ENCODE measurements at places on chromosomes 1 and 21.

DNA sequence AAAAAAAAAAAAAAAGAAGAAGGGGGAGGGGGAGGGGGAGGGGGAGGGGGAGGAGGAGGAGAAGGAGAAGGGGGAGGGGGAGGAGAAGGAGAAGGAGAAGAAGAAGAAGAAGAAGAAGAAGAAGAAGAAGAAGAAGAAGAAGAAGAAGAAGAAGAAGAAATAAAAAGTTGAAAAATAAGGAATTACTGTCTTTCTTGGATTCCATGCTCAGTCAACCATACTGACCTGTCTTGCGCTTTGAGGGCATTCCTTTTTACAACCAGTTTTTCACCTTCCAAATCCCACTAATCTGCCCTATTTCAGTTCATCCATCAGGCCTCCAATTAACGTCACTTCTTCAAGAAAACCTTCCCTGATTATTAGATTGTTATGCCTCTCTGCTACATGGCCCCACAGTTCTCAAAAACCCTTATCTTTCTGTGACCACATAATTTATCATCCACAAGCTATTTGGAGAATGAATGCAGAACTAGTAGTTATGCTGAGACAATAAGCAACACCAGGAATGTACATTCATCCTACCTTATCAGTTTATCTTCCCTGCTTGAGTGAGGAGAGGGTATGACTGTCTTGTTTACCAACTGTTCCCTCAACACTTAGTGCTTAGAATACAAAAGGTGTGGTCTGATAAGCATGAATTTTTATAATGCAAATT, 57.5 kb upstream of the GUCA2A start:
- DNase-seq = no peak

- peak; percentile 19 for DNase-seq
Measured at GRCh38 chr21:16891821-16892220, 621.0 kb upstream of the CXADR start.

- no peak for DNase-seq
Measured at GRCh38 chr1:14659913-14660312, 61.4 kb downstream of the KAZN start.

DNA sequence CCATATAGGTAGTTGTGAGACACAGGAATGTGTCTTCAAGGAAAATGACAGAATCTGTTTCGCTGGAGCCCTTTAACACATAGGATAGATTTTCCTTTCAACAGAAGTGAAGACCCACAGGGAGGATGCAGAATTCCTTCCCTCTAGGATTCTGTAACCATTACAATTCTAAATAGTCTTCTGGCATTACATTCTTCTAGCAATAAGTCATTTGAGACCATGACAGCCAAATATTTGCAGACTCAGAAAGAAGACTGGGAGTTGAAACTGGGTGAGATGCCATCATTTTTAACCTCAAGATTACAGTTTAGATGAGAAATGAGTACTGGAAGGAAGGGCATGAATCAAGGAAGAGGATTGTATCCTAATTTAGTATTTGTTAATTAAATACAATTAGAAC, 61.6 kb downstream of the ZBTB18 start:
- DNase-seq = no peak

- no peak for DNase-seq
Measured at GRCh38 chr21:15928686-15929425, 199.1 kb downstream of the USP25 start.

DNA sequence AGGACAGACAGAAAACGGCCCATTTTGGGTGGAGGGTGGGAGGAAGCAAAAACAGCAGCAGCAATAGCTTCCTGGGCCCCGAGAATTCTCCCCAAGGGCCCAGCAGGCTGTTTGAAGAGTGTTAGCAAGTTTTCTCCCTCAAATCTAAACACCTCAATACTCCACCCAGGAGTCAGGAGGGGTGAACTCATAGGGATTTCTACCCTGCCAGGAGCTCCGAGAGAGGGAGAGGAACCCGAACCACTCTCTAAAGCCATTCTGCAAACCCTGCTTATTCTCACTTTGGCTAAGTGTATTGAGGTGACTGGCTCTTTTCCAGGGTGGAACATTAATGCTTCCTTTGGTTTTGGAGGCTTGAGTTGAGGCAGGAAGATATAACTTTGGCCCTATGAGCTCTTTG, 55.6 kb upstream of the PPM1J start:
- no peak for DNase-seq

GRCh38 chr1:32180186-32181060, 948 bp downstream of the TXLNA start:
- peak; percentile 75 for DNase-seq

DNA sequence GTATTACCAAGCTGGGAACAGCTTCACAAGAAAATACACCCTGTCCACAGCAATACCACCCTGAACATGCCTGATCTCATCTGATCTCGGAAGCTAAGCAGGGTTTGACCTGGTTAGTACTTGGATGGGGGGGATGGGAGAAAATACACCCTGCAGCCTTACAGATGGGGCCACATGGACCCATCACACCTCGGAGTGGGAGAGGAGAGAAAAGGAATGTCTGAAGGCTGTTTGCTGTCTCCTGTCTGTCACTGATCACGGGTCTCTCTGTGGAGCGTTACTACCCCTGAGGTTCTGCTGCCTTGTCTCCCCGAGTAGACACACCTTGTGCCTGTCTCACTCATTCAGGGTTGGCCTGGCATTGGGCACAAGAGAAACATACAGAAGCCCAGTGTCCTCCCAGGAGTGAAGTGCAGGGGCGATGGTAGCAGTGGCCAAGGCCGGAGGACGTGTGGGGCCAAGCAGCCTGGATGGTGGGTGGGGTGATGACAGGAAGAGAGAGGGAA, 48.0 kb downstream of the TEX35 start:
- no peak for DNase-seq

GRCh38 chr1:231515748-231516147, 12.7 kb upstream of the TSNAX start:
- no peak for DNase-seq

DNA sequence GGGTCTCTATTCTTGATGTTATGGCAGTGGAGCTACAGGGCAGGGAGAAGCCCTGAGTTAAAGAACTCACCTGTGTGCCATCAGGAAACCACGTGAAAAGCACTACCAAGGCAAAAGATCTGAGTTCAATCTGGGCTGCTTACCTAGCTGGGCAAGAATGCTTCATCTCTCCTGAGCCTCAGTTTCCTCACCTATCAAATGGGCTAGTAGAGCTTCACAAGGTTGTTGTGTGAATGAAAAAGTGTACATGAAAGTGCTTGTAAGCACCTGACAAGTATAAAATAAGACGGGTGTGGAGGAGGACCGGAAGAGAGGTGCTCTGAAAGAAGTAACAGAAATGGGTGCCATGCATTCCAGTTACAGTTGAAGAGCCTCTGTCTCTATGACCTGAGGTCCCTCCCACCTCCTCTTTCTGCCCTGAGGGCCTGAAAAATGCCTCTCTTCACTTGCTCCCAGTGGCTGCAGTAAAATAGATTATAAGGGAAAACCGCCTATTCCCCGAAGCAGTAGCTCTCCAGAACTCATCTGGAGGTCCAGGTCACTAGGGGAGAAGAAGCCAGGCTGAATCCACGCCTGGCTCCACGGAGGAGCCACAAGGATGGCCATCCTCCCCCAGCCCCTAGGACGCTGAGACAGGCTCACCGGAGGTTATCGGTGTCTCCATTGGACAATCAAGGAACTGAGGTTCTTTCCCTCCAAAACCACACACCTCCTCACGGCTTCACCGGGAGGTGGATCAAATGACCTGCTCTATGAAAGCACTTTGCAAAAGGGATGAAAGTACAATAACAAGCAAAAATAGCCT, 1.4 kb downstream of the GPR161 start:
- no peak for DNase-seq

- DNase-seq = no peak
Measured at GRCh38 chr1:91221017-91221416, 183.6 kb downstream of the HFM1 start.

GRCh38 chr1:207711285-207711684, 40.6 kb upstream of the CD46 start:
- DNase-seq = peak; percentile 37
